Fibroblast of lung (primary cell): ENCODE measurements at places on chromosomes 12 and 14. TPM values are rescaled to one million over a fixed set of nuclear protein-coding genes. Genes with fewer than 3 reads are reported as not detected.

The OTUB2 gene
- 1.5 and 2.3 TPM in 2 replicates for total RNA-seq

The PLCZ1 gene
- total RNA-seq: not detected in 2 replicates

The CLEC2D gene
- 3.6 and 5.1 TPM in 2 replicates for total RNA-seq

The IFNG-AS1 gene
- total RNA-seq: not detected in 2 replicates
